ENCODE measurements at places on chromosomes 16 and 17.
A peak's percentile ranks its signal among the peaks of the same experiment; 100 is the strongest.

- no peak for DNase-seq
These were observed 3.4 kb upstream of the NXPH3 start for GRCh38 chr17:49572226-49572625.

DNA sequence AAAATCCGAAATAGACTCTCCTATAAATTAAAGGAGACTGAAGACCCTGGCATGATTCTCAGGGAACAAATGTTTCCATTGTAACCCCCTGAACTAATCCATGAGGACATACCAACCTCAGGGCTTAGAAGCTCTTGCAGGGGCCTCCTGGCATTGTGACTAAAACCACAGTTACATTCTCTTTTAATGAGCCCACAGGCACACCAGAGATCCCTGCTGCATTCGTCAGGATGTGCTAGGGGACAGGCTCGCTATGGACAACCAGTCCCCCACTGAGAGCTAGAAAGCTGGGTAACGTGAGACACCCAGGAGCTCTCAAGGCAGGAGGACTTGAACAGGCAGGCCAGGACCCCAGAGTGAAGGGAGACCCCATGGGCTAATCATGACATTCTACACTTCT lies 140.6 kb upstream of the TNRC6C start:
- no peak for DNase-seq

DNA sequence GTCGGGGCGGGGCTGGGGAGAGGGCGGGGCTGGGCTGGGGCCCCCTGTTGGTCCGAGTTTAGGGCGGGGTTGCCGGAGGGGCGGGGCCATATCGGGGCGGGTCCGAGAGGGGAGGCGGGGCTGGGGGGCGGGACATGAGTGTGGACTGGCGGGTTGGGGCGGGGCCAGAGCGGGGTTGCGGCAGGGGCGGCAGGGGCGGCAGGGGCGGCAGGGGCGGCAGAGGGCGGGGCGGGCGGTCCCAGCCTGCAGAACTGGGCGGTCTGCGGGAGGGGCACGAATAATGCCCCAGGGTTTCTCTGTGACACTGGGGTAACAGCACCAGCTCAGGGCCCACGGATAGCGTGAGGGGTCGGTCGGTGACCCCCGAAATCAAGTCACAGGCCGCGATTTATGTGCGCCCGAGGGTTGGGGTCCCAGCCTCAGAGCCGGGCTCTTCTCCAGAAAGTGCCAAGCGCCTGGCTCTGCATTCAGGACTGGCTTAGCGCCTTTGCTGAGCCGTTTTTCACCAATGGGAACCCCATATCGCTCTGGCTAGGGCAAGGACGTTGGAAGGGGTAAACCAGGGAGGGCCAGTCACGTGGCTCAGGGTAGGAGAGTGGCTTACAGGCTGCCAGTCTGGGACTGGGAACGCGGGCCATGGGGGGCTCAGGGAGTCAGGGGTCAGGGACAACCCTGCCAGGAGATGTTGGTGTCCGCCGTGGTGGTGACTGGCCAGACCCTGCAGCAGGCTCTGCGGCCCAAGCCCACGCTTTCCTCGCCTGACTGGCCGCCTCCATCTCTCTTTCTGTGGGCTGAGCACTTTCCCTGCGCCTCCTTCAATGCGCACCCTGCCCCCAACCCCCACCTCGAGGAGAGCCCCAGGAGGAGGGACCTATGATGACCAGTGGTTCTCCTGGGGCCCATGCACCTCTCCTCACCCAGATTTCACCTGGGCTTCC lies 1.2 kb upstream of the METTL26 start:
- peak; percentile 94 for DNase-seq

DNA sequence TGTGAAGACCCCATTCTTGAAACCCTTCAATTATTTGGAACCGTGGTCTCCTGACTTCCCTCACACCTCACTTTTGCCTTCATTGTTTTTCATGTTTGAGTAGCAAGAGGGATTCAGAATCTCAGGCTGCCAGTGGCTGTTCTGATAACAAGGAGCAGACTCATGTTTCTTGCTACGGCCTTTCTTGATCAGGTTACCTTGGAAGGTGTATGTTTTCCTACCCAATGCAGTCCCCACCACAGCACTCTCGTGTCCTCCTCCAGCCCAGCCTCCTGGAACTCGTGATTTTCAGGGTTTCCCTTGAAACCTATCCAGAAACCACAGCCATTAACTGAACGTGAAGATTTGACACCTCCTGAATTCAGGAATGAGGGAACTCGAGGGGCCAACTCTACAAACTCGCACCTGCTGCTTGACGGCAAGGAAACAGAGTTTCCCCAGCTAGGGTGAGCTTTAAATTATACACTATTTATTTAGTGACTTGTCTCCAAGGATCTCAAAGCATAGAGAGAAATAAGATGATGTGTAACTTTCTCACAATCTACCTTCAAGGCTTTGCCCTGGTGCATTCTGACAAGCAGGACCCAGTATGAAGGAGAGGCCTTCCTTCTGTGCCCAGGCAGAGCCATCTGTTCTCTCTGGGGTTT lies 1.6 kb downstream of the ZFHX3 start:
- DNase-seq = no peak

DNA sequence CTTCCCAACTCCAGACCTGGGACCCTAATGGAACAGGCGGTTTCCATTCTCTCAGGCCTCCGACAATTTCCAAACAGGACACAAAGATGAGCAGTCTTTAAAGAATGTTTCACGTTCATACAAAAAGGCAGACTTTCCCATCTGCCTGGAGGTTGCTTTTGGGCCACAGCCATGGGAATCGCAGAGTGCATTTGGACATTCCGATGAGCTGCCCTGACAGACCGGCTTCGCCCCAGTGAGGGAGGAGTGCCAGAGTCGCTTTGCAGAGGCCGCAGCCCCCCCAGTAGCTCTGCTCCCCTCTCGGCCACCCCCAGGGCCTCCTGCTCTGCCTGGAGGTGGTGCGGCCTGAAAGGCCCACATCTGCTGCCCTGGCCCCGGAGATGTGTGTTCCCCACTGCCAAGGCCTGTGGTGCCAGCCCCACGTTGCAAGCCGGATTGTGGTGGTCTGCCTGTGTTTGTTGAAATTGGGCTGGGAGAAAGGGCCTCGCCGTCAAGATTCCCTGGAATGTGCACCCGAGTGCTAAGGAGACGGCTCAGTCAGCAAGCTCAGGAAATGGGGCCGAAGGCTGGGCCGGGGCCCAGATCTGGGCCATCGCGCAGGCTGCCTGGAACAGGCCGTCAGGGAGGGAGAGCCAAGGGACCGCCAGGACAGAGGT lies 89.8 kb downstream of the C16orf95 start:
- DNase-seq = no peak

DNA sequence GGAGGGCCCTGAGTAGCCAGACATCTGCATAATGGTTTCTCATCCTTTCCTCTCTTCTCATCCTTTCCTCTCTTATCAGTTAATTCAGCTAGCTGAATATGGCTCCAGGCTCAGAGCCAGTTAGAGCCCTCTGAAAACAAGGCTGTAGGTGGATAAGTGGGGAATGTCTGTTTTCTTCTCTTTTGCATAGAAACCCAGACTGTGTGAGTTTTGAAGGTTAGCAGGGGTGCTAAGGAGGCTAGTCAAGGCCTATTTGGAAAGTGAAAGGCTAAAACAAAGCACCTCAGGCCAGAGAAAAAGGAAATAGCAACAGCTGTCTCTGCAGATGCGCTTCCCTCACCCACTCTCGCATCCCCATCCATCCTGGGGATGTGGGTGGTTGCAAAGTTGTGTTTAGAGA lies 420.9 kb downstream of the SHISA9 start:
- DNase-seq = no peak

DNA sequence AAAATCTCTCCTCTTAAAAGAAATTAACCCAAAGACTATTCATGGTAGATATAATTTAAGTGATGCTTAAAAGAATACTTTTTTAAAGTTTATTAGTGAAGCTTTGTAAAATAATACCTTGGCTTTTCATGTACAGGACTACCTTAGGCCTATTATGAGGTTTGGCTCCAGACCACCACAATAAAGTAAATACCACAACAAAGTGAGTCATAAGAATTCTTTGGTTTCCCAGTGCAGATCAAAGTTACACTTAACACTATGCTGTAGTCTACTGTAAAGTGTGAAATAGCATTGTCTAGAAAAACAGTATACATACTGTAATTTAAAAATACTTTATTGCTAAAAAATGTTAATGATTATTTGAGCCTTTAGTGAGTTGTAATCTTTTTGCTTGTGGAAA lies 31.7 kb downstream of the CLTC start:
- no peak for DNase-seq

DNA sequence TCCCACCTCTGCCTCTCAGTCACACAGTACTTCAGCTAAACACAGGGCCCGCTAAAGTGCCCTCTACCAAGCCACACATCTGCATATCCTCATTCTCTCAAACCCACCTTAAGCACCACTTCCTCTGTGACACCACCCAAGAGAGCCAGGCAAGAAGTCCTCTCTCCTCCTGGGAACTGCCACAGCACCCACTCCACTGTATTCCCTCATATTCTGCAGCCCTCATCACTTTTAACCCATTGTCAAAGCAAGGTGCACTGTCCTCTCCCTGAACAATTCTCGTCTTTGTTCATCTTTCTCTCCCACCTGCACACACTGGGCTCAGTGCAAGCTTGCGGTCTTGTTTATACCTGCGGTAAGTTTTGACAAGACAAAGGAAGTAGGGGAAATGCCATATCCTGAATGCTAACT lies 13.6 kb downstream of the CHD9 start:
- DNase-seq = no peak
